ENCODE measurements at places on chromosomes 13 and 19.
A peak's percentile ranks its signal among the peaks of the same experiment; 100 is the strongest.

GRCh38 chr13:46553886-46554858, 1.2 kb downstream of the LRCH1 start:
- peak; percentile 81 for DNase-seq

DNA sequence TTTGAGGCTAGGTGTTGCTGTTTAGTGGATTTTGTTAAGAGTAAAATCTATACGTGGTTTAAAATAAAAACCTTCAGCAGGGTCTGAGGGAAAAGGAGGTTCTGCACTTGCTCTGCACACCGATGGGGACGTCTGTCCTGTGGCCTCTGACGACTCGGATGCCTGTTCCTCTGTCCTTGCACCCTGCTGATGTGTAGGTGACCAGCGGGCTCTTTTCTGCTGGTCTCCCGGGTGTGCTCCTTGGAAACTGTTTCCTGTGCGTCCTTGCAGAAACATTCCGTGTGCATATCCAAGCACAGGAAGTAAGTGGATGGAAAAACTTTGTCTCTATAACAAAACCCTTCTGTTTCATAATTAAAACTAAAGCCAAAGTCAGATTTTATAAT, 3.8 kb downstream of the ATP4B start:
- DNase-seq = no peak

GRCh38 chr13:46382224-46382623, 4.8 kb downstream of the RUBCNL start:
- no peak for DNase-seq

GRCh38 chr13:80199585-80200292, 141.2 kb downstream of the SPRY2 start:
- DNase-seq = no peak

DNA sequence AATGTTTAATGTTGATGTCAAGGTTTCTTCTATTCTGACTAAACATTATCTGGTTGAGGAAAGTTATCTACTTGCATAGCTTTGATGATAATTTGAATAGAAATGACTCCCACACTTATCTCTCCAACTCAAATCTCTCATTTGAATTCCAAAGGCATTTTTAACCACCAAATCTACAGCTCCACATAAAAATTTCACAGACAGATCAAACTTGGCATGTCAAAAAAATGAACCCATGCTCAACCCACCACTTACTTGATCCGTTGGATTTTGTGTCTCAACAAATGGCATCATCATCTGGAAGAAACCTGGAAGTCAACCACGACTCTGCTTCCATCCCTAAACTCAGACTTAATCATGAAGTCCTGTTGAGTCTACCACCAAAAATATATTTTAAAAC, 1050.4 kb downstream of the EFNB2 start:
- no peak for DNase-seq

- no peak for DNase-seq
These were observed 12.7 kb downstream of the CEACAM21 start for GRCh38 chr19:41588497-41589209.
